ENCODE measurements at places on chromosomes 2 and 18.

- no peak for DNase-seq
Observed at GRCh38 chr2:196954001-196954400, 27.5 kb upstream of the PGAP1 start.

- DNase-seq = no peak
Observed at GRCh38 chr2:79138385-79138784, 18.1 kb downstream of the REG1A start.

DNA sequence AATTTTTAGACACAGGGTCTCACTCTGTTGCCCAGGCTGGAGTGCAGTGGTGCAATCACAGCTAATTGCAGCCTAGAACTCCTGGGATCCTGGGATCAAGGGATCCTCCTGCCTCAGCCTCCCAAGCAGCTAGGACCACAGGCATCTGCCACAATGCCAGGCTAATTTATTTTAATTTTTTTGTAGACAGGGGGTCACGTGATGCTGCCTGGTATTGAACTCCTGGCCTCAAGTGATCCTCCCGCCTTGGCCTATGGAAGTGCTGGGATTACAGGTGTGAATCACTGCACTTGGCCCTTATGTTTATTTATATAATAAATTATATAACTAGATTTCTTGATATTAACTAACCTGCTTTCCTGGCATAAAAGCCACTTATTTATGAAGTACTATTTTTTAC is 1081.7 kb upstream of the FANCL start:
- DNase-seq = no peak

GRCh38 chr2:208025814-208026184 is 472 bp upstream of the PLEKHM3 start:
- DNase-seq = no peak

DNA sequence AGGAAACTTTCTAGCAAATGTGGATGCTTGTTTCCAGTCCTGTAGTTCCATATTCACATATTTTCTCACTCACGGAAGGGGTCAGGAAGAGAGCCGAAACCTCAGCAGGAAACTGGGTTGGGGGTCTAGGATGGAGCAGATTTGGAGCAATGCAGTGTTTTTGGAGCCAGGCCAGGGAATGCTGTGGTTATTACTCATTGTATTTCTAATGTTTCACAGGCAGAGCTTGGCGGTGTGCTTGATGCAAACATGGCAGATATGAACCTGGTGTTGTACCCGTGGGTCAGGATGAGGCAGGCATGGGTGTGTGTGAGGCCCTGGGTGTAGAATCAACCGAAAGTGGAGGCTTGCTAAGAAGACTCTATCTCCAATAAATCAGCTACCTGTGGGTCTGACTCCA is 34.6 kb upstream of the ACKR3 start:
- DNase-seq = no peak

GRCh38 chr2:98508709-98509066 is 64.0 kb downstream of the INPP4A start:
- DNase-seq = no peak

- DNase-seq = no peak
Observed at GRCh38 chr2:234550056-234550455, 53.2 kb upstream of the ARL4C start.

DNA sequence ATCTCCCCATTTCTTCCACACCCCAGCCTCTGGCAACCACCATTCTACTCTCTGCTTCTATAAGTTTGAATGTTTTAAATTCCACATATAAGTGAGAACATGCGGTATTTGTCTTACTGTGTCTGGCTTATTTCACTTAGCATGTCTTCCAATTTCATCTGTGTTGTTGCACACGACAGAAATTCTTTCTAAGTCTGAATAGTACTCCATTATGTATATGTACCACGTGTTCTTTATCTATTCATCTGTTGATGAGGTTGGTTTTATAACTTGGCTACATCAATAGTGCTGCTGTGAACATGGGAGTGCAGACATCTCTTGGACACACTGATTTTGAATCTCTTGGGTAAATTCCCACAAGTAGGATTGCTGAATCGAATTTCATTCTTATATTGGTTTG is 31.8 kb upstream of the MTX2 start:
- DNase-seq = no peak

DNA sequence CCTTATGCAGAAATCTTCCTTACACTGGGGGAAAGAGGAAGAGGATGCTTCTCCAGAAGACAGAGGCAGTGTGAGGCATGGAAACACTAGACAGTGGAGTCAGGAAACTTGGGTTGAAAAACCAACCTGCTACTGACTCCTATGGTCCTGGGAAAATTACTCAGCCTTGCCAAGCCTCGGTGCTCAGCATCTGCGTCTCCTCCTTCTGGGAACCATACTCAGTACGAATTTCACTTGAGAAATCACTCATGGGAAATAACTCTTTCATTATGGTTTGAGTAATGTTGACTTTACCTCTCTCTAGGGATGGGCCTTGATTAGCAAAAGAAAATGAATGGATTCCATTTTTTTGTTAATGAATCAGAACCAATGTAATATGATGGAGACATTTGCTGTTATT is 96.5 kb downstream of the KCNE4 start:
- DNase-seq = no peak

DNA sequence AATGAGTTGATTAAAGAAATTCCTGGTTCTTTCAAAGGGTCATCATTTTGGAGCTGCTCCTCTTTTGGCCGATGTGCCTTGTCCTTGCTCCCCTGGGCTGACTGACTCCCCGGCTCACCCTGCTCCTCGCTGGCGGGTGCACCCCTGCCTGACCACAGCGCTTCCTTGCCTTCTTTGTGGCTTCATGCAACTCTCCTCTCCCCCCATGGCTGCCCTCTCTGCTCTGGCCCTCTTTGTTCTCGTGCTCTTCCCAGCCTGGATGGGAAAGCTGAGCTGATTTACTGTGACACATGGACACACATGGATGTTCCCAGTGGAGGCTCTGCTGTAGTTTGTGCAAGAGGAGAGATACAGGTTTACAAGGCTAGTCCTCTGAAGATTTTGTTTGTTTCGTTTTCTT is 234.6 kb downstream of the HAUS1 start:
- no peak for DNase-seq

DNA sequence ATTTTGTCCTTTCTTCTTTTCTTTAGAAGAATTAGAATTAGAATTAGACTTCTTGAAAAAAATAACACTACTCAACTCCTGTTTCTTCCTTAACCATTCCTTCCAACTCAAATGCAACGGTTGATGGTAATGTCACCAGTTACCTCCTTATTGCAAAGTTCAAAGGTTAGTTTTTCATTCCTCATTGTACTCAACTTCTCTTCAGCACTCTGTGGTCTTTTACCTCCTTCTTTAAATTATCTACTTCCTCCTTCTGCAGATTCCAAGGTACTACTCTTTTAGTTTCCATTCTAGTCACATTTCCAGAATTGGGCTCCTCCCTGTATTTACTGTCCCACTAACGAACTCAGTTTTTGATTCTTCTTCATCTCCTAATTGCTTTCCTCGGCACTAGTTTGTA is 700.7 kb downstream of the SATB2 start:
- no peak for DNase-seq

DNA sequence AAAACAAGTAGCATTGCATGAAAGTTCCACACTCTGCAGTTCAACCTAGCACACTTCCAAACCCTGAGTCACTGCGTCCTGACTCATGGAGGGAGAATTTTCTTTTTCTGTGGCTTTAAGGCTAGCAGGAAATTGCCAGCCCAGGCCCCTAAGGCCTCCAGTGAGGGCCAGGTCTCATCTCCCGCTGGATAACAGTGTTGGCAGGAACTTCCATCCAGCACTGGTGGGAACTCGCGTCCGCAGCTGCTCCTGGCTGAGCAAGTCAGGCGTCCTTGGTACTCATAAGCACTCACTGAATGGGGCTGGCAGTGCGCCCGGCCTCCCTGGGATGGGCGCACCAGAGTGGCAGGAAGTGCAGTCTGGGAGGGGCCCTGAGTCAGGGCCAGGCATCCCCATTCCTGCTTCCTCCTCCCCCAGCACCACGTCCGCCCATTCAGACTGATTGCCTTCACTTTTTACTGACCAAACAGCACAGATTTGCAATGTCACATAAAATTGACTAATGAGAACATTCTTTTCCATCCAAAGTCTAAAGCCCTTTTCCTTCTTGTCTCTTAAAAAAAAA is 14.3 kb downstream of the MALL start:
- DNase-seq = peak; percentile 96

DNA sequence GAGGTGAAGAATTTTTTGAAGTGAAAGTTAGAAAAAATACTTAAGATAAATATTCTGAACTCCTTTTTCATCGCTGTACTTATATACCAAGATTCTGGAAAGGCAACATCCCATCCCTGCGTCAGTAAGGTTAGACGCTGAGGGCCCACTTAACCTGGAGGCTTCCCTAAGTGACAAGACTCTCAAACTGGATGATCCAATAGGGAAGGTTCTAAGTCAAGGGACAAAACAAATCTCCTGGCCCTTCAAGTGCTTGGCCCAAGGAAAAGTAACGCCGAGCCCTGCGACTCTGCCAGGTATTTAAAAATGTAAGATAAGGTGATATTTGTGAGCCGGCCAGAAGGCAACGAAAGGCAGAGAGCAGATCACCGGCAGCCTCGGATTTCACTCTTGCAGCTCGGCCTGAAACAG is 1.3 kb downstream of the STK39 start:
- no peak for DNase-seq

DNA sequence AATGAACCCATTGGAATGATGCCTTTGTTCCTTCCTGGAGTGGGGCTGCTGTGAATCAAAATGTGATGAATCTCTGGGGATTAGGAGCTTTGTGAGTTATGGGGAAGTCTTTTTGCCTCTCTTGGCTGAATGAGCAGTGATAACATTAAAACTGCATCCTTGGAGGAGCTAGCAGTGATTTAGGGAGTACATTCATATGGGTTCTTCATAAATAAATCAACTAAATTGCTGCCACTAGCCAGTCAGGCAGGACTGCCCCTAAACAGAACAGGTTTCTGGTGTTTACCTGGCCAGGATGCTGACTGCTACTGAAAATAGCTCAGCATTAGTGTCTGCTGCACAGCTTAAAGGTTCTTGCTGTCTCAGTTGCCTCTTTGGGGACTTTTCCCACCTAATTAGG is 244.5 kb upstream of the MEX3C start:
- no peak for DNase-seq

- DNase-seq = no peak
Observed at GRCh38 chr2:179460181-179460929, 195.7 kb upstream of the SESTD1 start.

GRCh38 chr2:73640511-73640911 is 1.7 kb downstream of the NAT8 start:
- no peak for DNase-seq

DNA sequence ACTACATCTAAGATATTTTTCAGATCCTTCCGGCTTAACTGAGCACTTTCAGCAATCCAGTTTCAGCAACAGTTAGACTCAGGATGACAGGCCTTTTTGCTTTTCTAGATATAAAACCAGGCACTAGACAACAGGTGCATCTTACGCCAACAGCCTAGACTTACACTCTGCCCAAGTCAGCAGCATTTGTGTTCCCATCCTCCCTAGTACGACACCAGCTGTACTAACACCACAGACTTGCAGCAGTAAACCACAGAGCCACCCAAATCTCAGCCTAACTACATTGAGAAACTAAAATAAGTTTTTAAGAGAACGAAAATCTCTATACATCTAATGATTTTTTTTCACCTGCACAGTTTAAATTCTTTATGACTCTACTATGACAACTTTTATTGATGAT is 89.9 kb upstream of the DNMT3A start:
- DNase-seq = no peak

DNA sequence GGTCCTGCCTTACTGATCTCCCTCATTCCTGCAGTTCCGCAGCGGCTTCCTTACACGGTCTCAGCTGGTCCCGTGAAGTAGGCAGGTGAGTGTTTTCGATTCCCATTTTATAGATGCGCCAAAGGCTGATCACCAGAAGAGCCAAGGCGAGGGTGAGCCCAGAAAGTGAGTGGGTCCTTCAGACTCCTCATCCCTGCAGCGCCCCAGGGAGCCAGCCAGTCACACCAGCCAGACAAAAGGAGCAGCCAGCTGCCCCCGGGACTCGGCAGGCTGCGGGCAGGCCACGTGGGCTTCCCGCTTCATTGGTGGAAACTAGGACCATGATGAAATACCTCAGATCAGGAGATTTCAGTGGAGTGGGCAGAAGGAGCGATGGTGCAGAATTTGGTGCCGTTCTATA is 85.9 kb downstream of the SMAD7 start:
- no peak for DNase-seq

GRCh38 chr2:158965641-158966040 is 2.8 kb upstream of the TANC1 start:
- no peak for DNase-seq

DNA sequence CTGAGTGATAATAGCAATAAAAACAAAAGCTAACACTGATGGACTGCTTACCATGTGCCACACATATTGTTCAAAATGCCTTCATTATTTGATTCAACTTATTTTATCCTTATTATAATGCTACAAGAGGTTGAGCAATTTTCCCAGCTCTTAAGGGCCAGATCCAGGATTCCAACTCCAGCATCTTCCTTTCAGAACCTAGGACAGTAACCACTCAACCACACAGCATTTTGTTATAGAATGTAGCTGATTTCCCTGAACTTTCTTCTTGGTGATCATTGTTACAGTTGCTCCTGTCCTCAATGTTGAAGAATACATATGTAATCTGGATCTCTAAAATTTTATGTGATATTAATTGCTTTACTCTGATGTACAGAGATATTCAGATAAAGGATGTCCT is 341.7 kb downstream of the PIK3C3 start:
- DNase-seq = no peak

- DNase-seq = no peak
Observed at GRCh38 chr2:2302359-2302758, 28.7 kb downstream of the MYT1L start.

DNA sequence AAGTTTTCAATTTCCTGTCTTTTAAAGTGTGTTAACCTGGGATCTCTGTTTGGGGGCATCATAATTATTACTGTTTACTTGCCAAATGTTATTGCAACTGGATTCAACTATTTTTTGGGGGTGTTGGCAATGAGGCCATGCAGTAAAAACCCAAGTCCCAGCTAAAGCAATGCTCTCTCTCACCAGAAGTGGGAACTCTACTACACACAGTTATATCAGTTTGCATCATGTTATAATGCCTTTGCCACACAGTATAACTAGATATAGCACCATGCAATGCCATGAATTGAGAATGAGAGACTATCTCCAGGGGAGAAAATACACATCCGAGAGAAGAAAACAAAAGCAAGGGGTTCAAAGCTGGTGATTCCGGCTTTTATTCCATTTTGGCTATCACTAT is 79.0 kb downstream of the GCA start:
- no peak for DNase-seq

GRCh38 chr2:156787517-156787916 is 351.3 kb downstream of the GPD2 start:
- DNase-seq = no peak

All from coronary artery (tissue), 2 donors.